Left ventricle myocardium inferior (tissue), 1 donor: ENCODE measurements at places on chromosomes 11 and 22.

- DNase-seq: no peak
Measured at GRCh38 chr11:113201054-113201818, 113.1 kb upstream of the TTC12 start.

GRCh38 chr11:114128399-114128798 is 68.9 kb downstream of the ZBTB16 start:
- DNase-seq: no peak

GRCh38 chr22:30665266-30665665 is 2.4 kb downstream of the DUSP18 start:
- DNase-seq: no peak

DNA sequence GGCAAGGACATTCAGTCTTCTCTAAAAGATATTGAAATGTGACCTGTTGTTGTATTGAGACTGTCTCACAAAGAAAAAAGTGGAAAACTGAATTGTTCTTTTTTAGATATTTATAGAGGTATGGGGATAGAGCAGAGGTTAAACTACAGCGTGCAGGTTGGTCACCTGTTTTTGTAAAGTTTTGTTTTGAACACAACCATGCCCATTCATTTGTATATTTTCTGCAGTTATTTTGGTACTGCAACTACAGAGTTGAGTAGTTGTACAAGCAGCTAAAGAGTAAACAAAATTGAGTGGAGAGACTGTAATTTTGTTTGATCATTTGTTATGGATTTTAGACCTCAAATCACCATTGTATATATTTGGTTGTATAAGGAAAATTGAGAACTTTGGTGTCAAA is 11.3 kb downstream of the EED start:
- DNase-seq: no peak

GRCh38 chr11:117417856-117418255 is 90.2 kb downstream of the CEP164 start:
- no peak for DNase-seq

DNA sequence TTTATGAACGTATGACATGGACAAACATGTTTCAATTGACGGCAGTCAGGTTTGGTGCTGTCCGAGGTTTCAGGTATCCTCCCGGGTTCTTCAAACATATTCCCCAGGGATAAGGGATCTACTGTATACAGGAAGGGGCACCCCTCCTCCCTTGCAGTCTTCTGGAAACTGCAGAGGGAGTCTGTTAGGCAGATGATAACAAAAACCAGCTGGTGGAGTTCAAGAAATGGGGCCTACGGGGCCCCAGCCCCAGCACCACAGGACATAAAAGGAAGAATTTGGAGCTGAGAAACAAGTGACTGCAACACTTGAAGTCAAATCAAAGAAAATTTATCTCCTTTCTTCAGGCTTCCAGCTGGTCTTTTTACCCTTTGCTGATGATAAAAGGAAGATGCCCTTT is 32.1 kb downstream of the SNU13 start:
- no peak for DNase-seq

GRCh38 chr11:63445720-63446119 is 45.2 kb downstream of the PLAAT5 start:
- no peak for DNase-seq

- no peak for DNase-seq
Measured at GRCh38 chr11:93935826-93936225, 85.3 kb upstream of the HEPHL1 start.

DNA sequence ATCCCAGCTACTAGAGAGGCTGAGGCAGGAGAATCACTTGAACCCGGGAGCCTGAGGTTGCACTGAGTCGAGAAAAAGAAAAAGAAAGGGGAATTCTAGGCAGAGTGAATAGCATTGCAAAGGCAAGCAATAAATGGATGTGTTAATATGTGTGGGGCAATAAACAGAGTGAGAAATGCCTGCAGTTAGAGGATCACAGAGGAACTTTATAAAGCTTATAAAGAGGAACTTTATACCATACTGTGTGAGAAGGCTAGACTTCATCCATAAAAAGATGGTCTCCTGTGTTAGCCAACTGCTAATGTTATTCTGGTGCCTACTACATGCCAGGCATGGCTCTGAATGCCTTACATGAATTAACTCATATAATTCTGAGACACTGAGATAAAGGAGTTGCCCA is 841 bp downstream of the B3GNT6 start:
- no peak for DNase-seq

DNA sequence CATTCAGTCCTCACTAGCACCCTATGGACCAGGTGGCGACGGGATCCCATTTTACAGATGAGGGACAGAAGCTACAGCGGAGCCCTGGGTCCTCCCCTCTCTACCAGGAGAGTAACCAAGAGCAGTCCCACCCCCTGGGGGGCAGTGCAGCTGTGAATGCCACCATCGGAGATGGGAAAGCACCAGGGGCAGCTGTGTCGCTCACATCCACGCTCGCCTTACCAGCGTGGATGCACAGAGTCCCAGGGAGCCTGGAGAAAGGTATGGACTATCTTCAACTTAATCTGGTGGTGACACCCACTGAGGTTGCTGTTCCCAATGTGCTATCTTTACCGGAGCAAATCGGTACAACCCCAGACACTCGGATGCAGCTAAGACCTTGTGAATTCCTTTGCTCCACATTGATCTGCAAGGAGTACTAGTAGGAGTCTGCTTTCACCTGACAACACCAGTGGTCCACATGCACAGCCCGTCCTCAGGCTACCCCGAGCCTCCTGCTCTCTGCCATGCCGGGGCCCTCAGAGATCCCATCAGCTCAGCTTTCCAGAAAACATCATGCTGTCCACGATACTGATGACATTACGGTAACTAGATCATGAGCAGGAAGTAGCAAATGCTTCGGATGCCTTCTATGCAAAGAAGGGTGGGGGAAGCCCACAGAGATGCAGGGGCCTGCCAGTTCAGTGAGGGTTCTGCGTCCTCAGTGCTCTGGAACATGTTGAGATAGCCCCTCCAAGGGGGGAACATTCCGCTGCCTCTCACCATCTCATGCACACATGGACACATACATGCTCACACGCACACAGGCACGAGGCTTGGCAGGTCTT is 126.0 kb downstream of the CTTN start:
- no peak for DNase-seq

- DNase-seq: no peak
Measured at GRCh38 chr11:69862331-69862771, 43.1 kb upstream of the FGF3 start.

DNA sequence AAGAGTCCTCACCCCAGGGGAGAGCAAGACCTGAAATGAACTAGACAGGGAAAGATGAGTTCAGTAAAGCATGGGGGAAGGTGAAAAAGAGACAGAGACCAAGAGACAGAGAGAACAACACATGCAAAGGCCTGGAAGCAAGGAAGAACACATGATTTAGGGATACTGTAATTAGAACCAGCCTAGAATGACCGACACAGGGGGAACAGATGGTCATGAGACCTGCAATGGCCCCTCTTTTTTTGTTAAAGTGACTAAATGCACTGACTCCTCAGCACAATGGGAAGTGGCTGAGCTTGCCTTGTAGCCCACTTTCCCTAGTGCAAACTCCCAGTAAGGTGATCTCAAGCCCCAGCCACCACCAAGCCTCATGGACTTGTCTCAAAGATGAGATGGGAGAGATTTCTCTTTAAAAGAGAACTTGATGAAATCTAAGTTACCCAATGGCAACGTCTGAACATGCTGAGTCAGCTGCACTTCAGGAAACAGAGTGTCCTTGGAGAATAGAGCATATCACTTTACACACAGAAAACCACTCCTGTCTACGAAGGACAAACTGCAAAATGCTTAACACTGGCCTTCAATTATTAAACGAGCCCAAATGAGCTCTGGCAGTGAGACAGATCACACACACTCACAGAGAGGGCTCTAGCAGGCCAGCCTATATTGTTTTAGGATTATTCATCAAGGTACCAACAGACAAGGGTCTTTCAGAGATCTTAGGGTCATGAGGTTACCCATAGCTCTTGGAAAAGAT is 91.0 kb downstream of the SERGEF start:
- DNase-seq: no peak

- no peak for DNase-seq
Measured at GRCh38 chr11:83533166-83533565, 247.0 kb upstream of the CCDC90B start.

- no peak for DNase-seq
Measured at GRCh38 chr11:11086979-11087378, 229.1 kb upstream of the ZBED5 start.

DNA sequence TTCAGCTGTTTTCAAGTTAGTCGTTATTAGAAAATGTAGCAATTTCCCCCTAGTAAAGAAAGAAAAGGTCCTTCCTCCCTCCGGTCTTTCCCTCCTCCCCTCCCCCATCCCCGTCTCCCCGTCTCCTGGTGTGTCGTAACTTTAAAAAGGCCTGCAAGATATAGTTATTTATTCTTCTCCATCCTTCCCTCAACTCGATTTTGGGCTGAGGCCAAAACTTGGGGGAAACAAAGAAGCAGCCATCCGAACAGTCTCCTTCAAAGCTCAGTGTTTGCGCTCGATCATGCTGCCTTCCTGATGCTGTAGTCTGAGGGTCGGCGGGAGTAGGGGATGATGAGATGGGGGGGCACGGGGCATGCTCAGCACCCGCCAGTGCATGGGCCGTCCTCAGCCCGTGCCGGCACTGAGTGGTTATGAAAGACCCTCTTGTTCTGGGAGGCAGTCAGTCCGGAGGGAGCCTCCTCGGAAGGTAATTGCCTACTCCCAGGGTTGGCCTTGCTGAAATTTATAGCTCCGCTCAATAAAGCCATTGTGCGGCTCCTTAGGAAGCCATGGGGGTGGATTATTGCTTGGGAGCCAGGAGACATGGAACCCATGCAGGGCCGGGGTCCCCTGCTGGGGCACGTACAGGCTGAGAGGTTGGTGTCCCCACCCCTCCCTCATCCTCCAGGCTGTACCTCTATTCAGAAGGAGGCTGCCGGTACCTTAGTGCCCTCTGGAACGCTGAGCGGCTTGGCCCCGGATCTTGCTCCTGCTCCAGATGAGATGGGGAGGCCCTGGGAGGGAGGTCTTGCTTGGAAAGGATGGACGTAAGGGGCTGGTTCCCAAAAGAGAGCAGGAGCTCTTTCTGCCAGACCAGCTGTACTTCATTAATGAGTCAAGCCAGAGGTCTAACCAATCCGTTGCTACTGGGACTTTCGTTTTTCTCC is 212.7 kb upstream of the CADM1 start:
- no peak for DNase-seq

DNA sequence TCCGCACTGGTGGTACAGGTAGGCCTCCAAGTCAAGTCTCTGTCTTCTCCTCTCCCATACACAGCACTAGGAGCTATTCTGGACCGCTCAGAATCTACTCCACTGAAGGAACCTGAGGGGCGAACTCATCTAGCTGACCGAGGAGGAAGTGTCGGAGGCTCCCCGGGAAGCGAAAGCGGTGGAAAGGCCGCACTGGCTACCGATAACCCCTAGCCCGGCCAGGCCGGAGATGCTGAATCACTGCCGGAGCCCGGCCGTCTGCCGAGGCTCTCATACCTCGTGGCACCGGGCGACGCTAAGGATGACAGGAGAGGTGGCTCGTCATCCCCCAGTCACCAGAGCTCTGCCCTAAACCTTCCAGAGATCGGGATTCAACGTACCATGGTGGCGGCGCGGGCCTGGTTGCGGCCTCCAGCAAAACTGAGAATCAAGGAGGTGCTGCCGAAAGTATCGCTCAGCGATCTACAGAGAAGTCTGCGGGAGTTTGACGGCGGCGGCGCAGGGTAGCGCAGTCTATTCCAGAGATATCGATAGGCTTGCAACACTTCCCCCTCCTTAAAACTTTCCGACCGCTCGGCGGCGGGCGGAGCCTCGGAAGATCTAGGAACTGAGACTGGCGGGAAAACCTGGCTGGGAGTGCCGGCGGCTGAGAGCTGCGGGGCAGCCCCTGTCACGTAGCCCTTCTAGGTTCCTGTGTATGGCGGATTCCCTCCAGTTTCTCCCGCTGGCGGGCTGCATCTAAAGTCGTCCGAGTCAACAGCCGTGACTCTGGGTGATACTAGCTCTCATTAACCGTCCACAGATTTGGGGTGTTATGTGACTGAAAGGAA is at the start of gene PSMA1:
TSS of gene PSMA1 (minus strand) at position 470 of the 830 bp plus-strand sequence. CDS start at position 383, 87 bp downstream.
- peak; percentile 95 for DNase-seq

- no peak for DNase-seq
Measured at GRCh38 chr11:2855162-2855561, 30.4 kb downstream of the CDKN1C start.

GRCh38 chr22:32684148-32684821 is 117.2 kb upstream of the TIMP3 start:
- no peak for DNase-seq

- no peak for DNase-seq
Measured at GRCh38 chr11:35811783-35812182, 132.1 kb upstream of the LDLRAD3 start.

DNA sequence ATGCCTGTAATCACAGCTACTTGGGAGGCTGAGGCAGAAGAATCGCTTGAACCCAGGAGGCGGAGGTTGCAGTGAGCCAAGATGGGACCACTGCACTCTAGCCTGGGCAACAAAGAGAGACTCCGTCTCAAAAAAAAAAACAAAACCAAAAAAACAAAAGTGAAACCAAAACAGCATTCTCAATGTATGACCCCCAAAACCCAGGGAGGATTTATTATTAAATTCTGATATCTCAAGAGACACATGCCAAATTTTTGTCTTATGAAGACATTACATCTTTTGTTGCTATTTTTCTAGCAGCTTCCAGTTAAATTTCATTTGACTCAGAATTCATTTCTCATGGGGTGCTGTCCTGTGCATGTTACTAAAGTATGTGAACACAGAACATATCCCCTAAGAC is 3.0 kb upstream of the YPEL4 start:
- no peak for DNase-seq

- DNase-seq: no peak
Measured at GRCh38 chr11:67163006-67163405, 43.9 kb downstream of the KDM2A start.

GRCh38 chr11:13561860-13562259 is 66.1 kb upstream of the PTH start:
- no peak for DNase-seq

GRCh38 chr22:27885977-27886842 is 32.8 kb downstream of the PITPNB start:
- DNase-seq: no peak

GRCh38 chr11:106331176-106331575 is 253.7 kb downstream of the AASDHPPT start:
- DNase-seq: no peak

GRCh38 chr11:773425-773824 is 3.9 kb downstream of the GATD1 start:
- DNase-seq: no peak

- DNase-seq: no peak
Measured at GRCh38 chr22:37509059-37509860, 10.0 kb downstream of the CARD10 start.

- peak; percentile 47 for DNase-seq
Measured at GRCh38 chr22:44181033-44181911, 547 bp downstream of the PARVG start.

- peak; percentile 53 for DNase-seq
Measured at GRCh38 chr11:44775366-44775984, 48.7 kb downstream of the TSPAN18 start.

- no peak for DNase-seq
Measured at GRCh38 chr11:71255800-71256479, 3.6 kb upstream of the SHANK2 start.
